Stimulated activated CD8-positive, alpha-beta memory T cell treated with anti-CD3 and anti-CD28 coated beads, Interleukin-15, amount 100 ng/mL, for 1 hour (primary cell): ENCODE measurements at places on chromosomes 3 and 15.

DNA sequence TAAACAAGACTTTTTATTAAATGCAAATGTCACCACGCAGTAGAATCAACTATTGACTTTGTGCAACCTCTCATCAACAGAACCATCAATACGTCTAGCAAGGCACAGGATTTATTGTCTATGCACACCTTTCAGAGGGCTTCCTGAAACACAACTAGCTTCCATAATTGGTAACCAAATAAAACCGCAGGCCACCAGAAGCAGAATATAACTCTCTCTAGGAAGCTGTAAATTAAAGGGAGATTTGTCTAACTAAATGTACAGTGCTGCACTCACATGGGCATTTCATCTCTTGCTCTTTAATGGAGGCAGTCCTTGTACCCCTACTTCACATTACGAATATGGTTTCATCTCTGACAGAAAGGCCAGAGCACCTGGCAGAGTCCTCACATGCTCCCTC, 93.0 kb downstream of the FHIT start:
- no peak for DNase-seq

GRCh38 chr3:157174290-157174648, 14.3 kb upstream of the CCNL1 start:
- no peak for DNase-seq

DNA sequence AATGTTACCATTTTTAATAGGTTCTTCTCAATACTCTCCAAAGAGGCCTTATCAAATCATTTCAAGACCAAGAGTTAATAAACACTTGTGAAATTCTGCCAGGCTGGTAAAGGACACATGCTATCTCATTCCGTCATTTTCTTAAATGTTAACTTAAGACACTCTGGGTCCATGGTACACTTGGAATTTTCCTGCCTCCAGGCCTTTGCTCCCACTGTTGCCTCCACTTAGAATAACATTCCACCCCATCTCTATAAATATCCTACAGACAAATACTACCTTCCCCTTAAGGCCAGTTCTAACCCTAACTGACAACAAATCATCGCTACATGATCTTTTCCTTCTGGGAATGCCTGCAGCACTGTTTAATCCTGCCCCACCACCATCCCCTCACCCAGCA, 24.1 kb downstream of the MAGI1 start:
- DNase-seq: no peak

DNA sequence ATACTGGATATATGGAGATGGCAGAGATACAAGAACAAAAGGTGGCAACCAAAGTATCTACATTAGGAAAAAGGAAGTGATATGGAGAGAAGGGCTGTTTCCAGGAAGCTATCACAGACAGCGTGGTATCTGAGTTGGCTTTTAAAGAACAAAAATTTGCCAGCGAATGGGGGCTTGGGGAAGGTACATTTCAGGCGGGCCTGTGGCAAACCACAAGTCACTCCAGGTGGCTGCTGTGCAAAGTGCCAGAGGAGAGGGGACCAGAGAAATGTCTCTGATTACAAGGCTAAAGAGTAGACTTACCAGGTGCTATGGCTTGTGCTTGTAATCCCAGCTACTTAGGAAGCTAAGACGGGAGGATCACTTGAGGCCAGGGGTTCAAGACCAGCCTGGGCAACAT, 91.1 kb downstream of the MSL2 start:
- DNase-seq: no peak

- no peak for DNase-seq
Measured at GRCh38 chr15:68484220-68484619, 52.3 kb upstream of the ITGA11 start.

DNA sequence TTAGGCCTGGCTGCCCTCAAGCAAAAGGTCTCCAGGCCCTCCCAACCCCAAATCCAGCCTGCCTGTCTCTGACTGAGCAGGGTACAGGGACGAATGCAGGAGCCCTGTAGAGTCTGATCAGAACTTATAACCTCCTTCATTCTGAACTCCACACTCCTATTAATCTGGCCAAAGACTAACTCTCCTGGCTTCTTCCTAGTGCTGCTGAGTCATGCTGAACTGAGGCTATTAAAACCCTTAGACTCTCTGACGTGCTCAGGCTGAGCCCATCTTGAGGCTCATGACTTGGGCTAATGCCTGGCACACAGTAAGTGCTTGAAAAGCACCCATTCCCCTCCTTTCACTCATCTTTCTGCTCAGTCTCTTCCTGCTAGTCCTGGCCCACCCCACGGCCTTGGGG, 81.9 kb downstream of the NUP210 start:
- no peak for DNase-seq

DNA sequence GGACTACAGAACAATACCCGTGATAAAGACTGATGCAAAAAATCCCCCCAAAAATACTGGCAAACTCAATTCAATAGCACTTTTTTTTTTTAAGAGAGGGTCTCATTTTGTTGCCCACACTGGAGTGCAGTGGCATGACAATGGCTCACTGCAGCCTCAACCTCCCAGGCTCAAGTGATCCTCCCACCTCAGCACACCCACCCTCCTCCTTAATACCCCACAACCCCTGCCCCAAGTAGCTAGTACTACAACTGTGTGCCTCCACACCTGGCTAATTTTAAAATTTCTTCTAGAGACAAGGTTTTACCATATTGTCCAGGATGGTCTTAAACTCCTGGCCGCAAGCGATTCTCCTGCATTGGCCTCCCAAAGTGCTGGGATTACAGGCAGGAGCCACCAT, 11.4 kb downstream of the TOP2B start:
- DNase-seq: no peak

- DNase-seq: no peak
Measured at GRCh38 chr15:60590935-60591495, 112.1 kb upstream of the ICE2 start.

DNA sequence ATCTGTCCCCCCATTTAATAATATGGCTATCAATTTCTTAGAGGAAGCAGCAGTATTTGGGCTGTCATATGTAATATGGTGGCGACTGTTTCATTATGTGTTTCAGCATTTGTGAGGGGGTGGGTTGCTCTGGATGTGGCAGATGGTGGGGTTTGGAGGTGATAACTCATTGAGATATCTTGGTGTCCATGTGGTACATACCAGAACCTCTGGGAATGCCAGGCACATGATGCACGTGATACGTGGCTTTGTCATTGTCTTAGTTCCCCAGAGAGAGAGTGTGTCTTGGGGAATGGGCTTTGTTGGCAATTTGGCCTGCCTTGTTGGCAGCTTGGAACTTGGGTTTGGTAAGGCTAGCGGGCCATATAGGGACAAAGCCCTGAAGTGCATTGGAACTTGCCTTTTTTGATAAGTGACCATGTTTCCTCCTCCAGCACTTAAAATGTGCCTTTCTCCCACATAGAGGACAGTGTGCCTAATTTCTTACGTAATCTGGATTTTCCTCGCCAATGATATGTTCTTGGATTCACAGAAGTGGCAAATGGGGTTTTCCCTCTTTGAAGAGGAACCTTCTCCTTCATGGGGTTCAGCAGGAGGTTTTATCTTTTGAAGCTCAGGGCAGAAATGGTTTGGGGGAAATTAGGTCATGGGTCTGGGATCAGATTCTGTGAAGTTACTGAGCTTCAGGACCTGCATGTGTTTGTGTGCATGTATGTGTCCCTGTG, 79.5 kb downstream of the DNASE1L3 start:
- no peak for DNase-seq

DNA sequence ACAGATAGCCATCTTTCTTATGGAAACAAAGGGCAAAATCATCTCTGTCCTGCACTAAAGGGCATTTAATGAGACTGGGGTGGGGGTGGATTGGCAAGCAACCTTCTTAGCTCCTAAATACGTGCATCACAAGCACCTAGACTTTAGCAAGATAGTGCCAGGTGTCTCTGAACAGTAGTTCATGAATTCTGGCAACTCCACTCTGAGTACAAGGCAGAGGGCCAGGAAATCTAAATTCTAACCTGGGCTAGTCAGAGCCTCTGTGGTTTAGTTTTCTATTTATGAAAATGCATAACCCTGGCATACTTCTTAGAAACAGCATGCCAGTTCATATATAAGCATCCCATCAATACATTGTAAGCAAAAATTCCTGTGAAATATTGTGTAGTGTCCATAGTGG, 788.5 kb downstream of the MCTP2 start:
- no peak for DNase-seq

DNA sequence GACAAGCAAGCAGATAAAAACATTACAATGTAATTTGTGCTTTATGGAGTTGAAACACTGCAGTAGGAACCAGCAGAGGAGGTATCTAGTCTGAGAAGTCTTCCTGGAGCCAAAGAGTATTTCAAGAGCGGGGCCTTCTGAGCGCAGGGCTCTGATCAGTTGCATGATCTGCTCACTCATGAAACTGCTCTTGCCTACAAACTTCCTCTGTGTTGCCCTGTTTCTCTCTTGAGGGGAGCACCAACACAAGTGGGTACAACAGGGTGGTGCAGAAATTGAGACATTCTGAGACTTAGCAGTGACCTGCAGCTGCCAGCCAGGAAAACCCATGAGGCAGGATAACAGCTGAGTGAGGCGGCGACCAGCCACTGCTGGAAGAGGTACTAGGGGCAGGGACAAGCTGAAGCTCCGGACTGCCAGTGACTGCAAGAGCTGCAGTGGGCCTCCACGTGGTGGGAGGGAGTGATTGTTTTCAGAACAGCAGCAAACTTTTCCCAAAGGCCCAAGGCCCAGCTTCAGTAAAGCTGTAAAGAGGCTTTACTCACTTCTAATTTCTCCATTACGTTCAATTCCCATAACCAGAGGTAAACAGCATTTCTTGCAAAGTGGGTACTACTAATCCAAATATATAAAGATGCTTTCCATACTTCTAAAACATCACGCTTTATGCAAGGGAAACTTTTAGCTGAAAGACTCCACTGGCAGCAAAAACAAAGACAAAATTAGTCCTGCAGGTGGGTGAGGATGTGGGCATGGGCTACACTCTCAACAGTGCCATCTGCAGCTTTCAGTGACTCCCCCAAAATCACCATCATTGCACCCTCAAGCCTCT, 69.0 kb upstream of the LPP start:
- no peak for DNase-seq

GRCh38 chr3:184228376-184229137, 828 bp upstream of the VWA5B2 start:
- no peak for DNase-seq

GRCh38 chr3:24802614-24803013, 308.0 kb upstream of the THRB start:
- DNase-seq: no peak

DNA sequence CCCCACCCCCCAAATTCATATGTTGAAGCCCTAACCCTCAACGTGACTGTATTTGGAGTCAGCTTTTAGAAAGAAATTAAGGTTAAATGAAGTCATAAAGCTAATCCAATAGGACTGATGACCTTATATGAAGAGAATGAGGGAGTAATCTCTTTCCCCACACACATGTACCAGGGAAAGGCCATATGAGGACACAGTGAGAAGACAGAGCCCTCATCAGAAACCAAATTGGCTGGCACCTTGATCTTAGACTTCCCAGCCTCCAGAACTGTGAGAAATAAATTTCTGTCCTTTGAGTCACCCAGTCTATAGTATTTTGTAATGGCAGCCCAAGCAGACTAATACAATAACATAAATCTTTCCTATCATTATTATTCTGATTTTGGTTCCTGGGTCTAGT, 194.7 kb upstream of the NANOGP8 start:
- no peak for DNase-seq

- DNase-seq: no peak
Measured at GRCh38 chr3:143677430-143677829, 170.8 kb downstream of the SLC9A9 start.

- DNase-seq: no peak
Measured at GRCh38 chr3:180871901-180872300, 40.6 kb upstream of the FXR1 start.

- DNase-seq: no peak
Measured at GRCh38 chr15:59457103-59457502, 19.1 kb downstream of the FAM81A start.

- DNase-seq: no peak
Measured at GRCh38 chr3:157082305-157082982, 77.5 kb downstream of the CCNL1 start.

- no peak for DNase-seq
Measured at GRCh38 chr3:143644370-143645089, 203.7 kb downstream of the SLC9A9 start.

DNA sequence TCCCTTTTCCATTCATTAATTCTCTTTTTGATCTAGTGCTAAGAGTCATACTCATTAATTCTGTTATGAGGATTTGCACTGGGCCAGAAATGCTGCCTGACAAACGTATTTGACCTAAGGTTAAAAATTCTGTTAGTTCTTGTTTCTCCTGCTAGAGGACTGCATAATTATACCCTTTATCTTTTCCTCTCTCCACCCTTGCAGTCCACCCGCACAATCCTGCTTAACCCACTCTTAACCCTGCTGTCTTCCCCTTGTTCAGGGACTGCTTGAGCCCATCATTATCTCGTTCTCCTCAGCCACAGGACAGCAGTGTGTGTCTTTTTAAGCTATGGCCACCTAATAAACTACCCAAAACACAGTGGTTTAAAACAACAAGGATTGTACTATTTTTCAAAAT, 31.1 kb upstream of the DYNC1LI1 start:
- no peak for DNase-seq

DNA sequence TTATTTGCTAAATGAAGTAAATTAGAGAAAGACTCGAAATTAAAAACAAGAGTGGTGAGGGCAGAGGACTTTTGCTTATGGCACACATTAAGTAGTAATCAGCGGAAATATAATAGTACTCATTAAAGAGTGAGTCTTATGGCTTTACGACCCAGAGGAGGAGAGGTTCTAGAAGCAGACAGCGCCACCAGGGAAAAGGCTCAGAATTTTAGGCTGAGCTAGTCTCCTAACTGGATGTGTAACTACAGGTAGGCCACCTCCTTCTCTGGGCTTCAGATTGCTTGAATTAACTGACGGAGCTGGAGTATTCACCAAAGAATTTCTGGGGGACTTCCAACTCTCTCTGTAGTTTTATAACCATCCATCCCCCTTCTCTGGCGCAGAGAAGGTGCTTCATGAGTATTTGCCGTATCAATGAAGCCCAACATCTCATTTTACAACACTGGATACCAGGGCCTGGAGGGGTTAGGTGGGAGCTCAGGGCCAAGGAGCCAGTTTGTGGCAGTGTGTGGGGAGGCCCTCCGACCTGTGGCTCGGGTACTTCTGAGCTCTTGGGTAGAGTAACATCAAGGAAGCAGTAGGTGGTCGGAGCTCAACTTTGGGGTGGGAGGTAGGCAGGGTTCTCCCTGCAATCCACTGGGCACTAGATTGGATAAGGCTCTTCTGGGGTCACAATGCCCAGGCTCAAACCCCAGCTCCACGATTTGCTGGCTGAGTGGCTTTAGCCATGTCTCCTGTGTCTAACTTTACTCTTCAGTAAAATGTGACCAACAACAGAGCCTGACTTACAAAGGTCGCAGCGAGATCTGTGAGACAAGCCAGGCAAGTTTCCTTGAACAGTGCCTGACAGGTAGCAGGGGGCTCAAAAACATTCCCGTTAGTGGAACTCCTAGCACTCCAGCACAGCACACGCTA, 1.1 kb downstream of the CHCHD4 start:
- no peak for DNase-seq

- DNase-seq: no peak
Measured at GRCh38 chr15:100508641-100509300, 20.0 kb downstream of the CERS3 start.

DNA sequence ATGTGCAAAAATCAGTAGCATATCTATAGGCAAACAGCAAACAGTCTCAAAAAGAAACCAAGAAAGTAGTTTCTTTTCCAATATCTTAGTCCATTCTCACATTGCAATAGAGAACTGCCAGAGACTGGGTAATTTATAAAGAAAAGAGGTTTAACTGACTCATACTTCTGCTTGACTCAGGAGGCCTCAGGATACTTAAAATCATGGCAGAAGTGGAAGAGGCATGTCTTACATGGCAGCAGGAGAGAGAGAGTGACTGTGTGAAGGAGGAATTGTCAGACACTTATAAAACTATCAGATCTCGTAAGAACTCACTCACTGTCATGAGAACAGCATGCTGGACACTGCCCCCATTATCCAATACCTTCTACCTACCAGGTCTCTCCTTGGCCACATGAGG, 327.9 kb upstream of the EPHA3 start:
- DNase-seq: no peak
